ENCODE measurements at places on chromosomes 3 and 15.

DNA sequence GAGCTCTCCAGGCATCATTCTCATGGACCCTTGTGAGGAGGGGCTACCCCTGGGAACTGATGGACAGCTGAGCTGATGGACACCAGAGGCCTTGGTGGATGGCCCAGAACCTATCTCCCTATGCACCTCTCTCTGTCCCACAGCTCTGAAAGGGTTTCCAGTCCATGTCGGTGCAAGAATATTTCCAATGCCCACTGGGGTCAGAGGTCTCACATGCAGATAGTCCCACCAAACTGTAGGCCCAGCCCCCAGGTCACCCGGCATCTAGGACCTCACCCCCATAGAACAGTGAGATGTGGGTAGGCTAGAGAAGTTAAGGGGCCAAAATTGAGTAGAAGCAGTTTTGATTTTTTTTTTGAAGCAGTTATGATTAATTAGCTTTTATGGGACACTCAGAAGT lies 2.6 kb downstream of the ALPK3 start:
- DNase-seq, result no peak

DNA sequence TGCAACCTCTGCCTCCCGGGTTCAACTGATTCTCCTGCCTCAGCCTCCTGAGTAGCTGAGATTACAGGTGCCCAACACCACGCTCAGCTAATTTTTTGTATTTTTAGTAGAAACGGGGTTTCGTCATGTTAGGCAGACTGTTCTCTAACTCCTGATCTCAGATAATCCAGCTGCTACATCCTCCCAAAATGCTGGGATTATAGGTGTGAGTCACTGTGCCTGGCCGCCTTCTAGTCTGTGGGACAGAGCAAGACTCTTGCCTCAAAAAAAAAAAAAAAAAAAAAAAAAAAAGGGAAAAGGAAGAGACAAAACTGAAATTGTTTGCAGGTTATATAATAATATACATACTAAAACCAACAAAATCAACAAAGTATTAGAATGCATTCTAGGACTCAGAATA lies 215.2 kb downstream of the PCCB start:
- no peak for DNase-seq

- no peak for DNase-seq
Measured at GRCh38 chr15:63501256-63502089, 2.9 kb upstream of the USP3 start.

GRCh38 chr3:121995161-121996137 lies 26.6 kb downstream of the ILDR1 start:
- DNase-seq, result peak; percentile 47

- DNase-seq, result no peak
Measured at GRCh38 chr3:58688574-58688973, 22.0 kb upstream of the FAM3D start.

DNA sequence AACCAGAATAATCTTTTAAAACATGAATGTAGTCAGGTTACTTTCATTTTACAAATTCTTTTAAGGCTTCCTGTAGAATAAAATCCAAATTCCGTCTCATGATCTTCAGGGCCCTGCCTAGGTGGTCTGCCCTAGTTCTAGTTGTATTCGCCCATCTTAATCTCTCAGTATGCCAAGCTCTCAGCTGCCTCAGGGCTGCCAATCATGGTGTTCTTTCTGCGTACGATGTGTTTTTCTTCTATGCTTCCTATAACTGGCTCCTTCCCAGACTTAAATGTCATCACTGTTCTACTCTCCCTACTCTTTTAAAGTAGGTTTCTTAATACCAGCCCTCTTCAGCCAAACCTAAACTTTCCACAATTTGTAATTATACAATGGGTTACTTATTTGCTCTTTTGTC lies 107.4 kb downstream of the GREM1 start:
- no peak for DNase-seq

DNA sequence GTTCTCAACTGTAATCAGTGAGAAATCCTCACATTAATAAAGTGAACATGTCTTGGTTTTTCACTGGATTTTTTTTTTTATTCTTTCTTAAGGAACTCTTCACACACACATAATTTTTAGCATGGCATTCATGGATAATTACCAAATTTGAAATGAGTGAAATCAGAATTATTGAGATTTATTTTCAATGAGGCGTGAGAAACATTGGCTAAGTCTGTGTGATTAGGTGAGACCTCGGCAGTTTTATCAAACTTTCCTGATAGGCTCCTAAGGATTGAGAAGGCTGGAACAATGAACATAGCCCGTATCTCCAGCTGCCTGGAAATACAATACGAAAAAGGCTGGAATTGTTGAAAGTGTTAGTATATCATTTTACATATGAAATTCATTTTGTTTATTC lies 35.5 kb downstream of the MDFIC2 start:
- DNase-seq, result no peak

GRCh38 chr15:48422401-48422800 lies 91.2 kb downstream of the DUT start:
- no peak for DNase-seq

DNA sequence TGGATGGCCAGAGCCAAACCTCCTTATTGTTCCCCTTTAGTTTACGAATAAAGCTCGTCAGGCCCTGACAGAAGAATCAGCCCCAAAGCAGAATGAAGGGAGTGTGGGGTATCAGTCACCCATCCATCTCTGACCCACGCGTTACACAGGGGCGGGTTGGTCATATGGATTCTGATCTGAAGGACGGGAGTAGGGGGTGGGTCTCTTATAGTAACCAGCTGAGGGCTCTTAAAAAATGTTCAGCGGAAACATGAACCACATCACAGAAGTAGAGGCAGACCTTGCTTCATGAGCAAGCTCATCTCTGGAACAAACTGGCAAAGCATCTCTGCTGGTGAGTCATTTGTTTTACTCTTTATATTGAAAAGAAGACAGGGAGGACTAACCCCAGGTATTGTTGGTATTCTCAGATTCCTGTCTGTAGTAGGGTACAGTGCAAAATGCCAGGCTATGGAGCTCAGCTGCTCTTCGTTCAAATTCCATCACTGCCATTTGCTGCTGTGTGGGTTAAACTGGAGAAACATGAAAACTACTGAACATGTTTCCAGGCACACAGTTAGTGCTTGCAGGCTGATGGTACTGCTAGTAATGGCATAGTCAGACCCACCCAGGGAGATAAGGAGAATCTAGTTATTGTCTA lies at the start of gene CXCR6:
TSS of gene CXCR6 (plus strand) at position 258 of the 640 bp plus-strand sequence. CDS start 3,018 bp downstream, outside the sequence.
- no peak for DNase-seq

GRCh38 chr3:121431726-121432517 lies 113.9 kb downstream of the POLQ start:
- peak; percentile 46 for DNase-seq

DNA sequence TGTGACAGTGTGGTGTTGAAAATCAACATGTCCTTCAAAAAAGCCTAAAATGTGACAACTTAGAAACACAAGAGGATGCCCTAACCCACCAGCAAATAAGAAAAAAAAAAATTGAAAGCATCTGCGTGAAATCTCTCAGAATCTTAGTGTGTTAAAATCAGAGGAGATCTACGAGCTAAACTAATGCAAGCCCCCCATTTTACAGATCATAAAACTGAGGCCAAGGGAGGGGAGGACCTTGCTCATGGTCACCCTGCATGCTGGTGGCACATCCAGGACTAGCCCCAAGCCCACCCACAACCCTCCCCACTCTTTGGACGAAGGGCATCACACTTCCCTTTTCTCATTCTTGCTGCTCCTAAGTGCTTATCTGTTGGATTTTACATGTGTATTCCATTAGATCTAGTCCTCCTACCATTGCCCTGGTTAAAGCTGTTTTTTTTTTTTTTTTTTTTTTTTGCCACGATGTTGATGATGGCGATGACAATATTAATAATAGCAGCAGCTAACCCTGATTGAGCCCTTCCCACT lies 29.1 kb upstream of the NOX5 start:
- DNase-seq, result no peak

DNA sequence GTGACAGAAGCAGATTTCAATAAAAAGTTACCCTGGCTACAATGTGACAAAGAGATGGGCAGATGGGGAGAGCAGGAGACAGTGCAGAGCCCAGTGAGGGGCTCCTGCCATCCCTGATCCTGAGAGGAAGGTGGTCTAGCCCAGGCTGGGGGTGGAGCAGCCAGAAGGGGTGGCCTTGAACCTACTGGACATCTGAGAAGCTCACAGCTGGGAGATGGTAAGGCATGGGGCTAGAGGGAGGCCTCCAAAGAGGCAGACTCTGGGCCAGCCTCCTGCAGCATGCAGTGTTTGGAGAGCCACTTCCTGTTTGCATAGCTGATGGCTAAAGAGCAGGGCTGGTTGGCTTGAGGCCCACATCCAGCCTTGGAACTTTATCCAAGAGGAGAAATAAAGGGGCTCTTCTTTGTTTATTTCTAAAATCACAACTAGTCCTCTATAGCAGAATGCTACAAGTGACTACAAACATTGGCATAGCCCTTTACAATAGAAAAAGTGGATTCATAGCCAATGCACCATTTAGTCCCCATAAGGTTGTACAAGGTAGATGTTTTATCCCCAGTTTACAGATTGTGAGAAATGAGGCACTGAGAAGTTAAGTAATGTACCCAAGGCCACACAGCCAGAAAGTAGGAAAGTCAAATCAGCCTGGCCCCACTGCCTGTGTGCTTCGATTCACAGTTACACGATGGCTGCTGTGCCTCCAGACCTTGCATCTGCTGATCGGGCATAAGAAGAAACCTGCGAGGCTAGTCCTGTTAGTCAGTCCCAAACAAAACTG lies 4.6 kb downstream of the EFCC1 start:
- DNase-seq, result no peak

DNA sequence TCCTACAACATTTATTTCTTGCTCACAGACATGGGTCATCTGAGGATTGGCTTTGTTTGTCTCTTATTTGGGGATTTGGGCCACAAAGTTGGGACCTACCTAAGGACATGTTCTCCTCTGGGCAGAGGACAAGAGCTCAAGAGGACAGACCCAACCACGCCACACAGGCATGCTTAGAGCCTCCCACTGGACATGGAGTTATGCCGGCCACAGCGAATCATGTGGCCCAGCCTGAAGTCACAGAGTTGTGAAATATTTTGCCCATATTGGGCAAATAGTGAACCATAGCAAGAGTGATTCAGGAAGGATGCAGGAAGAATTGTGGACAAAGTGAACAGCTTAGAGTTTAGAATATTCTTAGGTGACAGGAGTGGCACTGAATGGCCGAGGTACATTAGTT lies 9.9 kb downstream of the TRAK1 start:
- DNase-seq, result no peak

- no peak for DNase-seq
Measured at GRCh38 chr3:15520185-15520584, 1.3 kb downstream of the COLQ start.

- peak; percentile 95 for DNase-seq
Measured at GRCh38 chr3:141738022-141738890, at the start of gene RNF7. Gene RNF7 (plus strand): TSS chr3:141738298. CDS start chr3:141738342, 44 bp downstream.

DNA sequence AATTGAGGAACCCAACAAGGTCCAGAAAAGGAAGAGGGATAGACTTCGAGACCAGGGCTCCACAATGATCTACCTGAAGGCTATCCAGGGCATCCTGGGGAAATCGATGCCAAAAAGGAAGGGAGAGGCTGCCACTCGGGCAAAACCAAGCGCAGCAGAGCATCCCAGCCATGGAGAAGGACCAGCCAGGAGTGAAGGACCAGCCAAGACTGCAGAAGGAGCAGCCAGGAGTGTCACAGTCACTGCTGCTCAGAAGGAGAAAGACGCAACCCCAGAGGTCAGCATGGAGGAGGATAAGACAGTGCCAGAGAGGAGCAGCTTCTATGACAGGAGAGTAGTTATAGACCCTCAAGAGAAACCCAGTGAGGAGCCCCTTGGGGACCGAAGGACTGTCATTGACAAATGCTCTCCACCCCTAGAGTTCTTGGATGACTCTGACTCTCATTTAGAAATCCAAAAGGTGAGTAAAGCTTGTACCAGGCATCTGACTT lies 12.0 kb downstream of the TATDN2 start:
- DNase-seq, result no peak

DNA sequence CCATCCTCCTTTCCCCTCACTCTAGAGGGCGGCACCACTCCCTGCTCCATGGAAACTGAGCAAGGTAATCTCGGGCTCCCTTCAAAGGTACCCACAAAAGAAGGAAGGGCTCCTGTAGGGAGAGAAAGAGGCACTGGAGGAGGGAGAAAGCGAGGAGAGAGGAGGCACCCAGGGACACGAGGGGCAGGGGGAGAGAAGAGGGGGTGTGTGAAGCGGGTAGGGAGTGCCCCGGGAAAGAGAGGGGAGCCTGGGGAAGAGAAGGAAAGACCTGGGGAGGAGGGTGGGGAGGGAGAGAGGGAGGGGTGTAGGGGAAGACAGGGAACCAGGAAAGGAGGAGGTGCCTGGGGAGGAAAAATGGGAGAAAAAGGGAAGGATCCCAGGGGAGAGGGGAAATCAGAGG lies 523 bp downstream of the VILL start:
- DNase-seq, result no peak

GRCh38 chr3:53819163-53819868 lies 26.9 kb downstream of the CHDH start:
- DNase-seq, result no peak

DNA sequence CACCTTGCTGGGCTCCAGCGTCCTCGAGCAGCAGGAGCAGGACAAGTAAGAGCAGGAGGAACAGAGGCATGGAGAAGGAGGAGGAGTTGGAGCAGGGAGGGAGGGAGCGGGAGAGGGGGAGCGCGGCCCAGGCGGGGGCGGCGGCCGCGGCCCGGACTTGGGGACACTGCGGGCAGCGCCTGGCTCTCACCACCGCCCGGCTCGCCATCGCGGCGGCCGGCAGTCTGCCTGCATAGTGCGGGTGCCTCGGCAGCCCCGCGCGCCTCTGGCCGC lies 440 bp downstream of the DCBLD2 start:
- no peak for DNase-seq

DNA sequence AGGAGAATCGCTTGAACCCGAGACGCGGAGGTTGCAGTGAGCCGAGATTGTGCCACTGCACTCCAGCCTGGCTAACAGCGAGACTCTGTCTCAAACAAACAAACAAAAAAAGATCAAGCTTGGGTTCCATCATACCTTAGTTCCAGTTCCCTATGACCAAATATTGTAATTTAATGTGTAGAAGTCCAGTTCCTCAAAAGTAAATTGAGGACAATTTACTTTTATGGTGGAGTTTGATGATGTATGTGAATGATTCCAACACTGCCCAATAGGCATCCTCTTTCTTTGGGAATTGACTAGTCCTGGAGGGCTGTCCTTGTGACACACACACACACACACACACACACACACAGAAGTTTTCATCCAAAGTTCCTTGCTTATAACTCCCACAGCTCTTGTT lies 2.8 kb upstream of the PKM start:
- no peak for DNase-seq
